Stimulated activated CD8-positive, alpha-beta memory T cell treated with anti-CD3 and anti-CD28 coated beads, Interleukin-4, amount 100 ng/mL, for 1 hour (primary cell): ENCODE measurements at places on chromosomes 2 and 18.

GRCh38 chr2:240922982-240923537, 16.9 kb downstream of the CROCC2 start:
- no peak for DNase-seq

GRCh38 chr2:37614061-37614738, 57.2 kb downstream of the CDC42EP3 start:
- DNase-seq = no peak

DNA sequence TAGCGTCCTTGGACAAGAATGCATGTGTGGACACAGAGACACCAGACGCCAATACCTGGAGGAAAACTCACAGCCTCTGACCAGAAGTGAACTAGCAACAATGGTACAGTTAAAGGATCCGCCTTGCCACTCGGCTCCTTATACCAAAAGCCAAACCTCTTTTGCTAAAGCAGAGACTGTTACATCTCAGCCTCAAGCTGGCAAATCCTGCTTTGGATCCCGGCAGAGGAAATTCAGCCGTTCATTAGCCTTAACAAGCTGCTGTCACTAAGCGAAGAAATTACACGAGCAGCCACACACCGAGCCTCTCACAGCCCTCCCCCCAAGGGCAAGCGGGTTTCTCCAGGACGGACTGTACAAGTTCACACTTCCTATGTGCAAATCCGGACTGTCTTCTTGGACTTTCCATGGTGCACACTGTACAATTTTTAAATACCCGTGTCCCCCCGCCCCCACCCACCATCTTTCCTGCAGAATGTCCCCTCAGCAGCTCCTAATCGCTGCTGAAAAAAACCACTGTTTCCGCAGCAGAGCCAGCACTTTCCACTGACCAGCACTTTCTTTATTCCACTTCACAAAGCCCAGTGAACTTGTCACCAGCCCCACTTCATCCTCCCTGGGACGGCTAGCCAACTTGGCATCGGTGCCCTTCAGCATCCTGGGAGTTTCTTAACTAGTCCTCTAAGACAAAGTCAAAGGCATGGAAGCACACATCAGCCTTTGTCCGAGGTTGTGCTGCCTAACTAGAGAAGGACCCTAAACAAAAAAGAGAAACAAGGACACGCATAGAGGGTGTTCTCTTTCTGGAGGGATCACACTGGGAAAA, 1.5 kb downstream of the KLF7 start:
- DNase-seq = no peak

GRCh38 chr18:26656944-26657536, 108.7 kb upstream of the KCTD1 start:
- no peak for DNase-seq

GRCh38 chr2:155456222-155456621, 757.7 kb downstream of the KCNJ3 start:
- no peak for DNase-seq

GRCh38 chr18:48544661-48545415, 6.0 kb downstream of the CTIF start:
- DNase-seq = no peak

DNA sequence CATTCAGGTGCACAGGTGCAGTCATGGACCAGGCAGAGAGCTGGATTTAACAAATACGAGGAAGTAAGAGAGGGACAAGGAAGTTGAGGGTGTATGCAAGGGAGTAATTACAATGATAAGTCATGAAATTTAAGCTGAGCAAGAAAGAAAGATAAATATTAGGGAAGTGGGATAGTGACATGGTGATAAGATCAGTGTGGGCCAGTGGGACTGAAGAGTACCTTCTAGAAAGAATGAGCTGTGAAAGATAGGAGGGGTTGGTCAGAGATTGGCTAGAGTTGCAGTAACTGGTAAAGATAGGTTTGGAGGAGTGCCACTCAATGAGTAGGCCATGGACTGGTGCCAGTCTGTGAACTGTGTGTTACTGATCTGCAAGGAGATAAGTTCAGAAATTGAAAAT, 200.8 kb upstream of the SIX3 start:
- DNase-seq = no peak

- DNase-seq = no peak
Observed at GRCh38 chr2:154455866-154456265, 242.6 kb upstream of the KCNJ3 start.

DNA sequence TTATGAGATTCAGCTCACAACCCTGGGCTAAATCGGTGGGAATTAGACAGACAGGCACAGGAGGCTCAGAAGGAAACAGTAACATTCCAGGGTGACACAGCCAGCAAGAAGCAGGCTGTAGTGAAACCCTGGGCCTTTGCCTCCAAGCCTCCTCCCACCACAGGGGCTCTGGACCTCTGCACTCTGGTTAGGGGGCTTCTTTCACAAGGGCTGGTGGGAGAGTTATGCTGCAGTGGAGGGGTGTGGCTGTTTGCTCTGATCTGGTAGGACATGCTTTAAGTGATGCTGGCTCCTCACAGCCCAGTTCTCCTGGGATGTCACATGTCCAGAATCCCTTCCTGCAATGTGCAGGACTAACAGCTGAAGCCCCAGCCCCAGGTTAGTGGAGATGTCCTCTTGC, 109.9 kb downstream of the TGFA start:
- DNase-seq = no peak

GRCh38 chr2:73289304-73289703, 4.0 kb downstream of the EGR4 start:
- DNase-seq = no peak

DNA sequence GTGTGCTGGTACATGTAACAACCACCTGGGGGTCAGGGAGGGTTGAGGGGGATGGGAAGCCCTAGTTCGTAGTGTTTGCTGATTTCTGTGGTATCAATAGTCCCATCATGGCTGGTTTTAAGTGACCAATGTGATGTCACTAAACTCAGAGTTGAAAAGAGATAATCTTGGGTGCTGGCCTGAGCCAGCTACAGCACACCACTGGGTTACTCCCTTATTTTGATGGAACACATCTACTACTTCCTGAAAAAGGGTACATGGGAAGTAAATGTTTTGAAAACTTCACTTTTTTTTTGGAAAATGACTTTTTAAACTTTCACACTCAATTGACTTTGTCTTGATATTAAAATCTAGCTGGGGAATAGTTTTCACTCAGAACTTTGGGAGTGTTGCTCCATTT, 87.0 kb upstream of the CXCR4 start:
- DNase-seq = no peak

DNA sequence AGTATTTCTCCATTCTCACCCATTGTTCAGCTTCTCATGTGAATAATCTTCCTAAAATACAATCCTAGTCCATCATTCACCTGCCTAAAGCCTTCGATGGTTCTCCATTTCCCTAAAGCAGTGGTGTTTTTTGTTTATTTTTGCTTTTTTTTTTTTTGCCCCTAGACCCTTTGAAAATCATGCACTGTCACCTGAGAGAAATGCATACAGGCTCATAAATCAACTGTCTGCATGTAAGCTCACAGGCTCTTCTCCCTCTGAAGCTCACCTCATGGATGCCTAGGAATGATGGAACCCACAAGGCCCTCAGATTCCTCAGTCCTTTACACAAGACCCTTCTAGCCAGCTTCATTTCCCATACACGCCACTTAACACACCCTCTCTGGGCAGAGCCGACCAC, 31.5 kb downstream of the B4GALT6 start:
- no peak for DNase-seq

GRCh38 chr2:19864381-19864780, 37.4 kb downstream of the TTC32 start:
- DNase-seq = no peak

DNA sequence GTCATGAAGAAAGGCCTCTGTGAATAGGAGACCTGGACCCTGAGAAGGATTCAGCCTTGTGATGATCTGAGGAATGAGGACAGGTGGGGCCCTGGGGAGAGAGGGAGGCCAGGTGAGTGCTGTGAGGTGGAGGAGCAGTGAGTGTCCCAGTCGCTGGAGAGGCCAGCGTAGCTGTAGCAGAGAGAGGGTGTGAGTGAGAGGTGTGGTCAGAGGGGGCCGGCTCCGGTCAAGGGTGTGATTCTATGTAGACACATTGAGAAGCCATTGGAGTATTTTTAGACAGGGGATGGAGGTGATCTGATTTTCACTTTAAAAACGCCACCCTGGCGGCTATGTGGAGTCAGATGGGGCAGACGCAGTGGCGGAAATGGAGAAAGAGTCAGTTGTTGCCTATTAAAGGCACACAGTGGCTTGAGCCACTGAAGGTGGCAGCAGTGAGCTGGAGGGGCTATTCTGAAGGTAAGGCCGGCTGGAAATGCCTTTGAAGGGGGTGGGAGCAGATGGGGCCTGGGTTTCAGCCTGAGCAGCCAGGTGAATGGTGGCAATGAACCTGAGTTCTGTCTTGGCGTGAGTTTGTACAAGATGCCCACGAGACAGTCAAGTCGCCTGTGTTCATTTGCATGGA, 55.6 kb downstream of the GREB1 start:
- no peak for DNase-seq

- no peak for DNase-seq
Observed at GRCh38 chr2:86350751-86351150, 13.3 kb upstream of the REEP1 start.

DNA sequence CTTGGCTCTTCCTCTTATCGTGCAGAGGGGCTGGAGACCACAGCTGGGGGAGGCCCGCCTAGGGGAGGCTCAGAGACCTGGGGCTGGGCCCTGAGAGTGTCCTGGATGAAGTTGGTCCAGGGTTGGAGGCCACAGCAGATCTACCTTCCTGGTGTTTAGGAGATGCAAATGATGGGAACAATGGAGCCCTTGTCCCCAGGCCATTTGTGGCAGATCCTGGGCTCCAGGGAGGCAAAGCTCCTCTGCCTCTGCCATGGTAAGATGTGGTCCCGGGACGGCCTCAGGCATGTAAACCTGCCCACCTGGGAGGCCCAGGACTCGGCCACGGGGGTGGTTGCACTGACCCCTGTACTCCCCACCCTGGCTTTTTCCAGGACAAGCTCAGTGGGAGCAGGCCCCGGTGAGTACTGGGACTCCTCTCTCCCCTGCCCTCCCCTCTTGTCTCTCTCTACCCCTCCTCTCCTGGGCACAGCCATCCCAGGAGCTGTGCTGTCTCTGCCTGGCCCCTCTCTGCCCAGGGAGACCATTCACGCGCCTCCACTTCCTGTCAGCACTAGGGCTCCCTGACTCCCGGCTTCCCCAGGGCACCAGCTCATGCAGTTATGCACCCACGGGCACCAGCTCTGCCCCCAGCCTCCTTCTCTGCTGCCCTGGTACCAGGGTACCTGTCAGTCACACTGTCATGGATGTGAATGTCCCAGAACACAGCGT, 10.9 kb downstream of the SH2D6 start:
- DNase-seq = no peak

- DNase-seq = no peak
Observed at GRCh38 chr2:54866868-54867267, 143.4 kb downstream of the EML6 start.

DNA sequence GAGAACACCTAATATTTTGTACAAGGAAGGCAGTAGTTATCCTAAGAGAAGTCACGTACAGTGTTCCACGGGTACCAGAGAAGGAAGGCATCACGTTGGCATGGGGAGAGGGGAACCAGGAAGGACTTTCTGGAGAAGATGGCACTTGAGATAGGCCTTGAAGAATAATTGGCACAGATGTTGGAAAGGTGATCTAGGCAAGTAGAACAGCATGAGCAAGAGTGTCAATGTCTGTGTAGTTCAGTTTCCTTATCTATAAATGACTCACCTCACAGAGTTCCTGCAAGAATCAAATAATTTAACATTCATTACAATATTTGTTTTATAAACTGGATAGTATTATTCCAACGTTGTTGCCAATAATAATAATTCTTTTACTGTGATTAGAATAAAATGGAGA, 48.3 kb upstream of the BZW1 start:
- DNase-seq = no peak

GRCh38 chr18:35432565-35433001, 55.4 kb upstream of the ZNF396 start:
- no peak for DNase-seq

DNA sequence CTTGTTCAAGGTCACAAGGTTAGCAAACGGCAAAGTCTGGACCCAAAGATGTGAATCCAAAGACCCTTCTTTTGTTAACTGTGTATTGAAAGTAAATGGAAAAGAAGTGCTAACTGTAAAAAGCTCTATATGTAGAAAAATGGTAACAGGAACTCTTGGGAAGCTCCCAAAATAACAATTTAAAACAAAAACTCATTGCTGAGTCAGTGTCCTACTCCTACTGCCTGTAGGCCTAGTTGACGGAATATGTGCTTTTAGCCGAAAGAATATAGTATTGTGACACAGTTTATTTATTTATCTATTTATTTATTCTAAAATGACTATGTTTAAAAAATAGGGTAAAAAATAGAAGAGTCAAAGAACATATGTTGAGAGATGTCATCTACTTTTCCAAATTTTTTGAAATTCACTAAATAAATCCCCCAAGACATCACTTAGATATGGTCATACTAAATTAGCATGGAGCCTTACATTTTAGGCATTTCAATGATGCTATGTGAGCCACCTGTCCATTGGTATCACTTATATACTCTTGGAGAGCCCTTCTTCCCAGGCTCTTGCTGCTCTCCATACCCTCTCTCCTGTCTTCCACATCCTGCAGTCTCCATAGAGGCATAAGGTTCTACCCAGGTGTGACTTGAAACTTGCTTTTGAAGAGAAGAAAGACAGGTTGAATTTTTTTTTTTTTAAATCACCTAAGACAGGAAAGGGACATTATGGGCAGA, 13.7 kb downstream of the COL5A2 start:
- no peak for DNase-seq

- DNase-seq = no peak
Observed at GRCh38 chr18:10789180-10789579, 263.4 kb downstream of the NAPG start.

- DNase-seq = no peak
Observed at GRCh38 chr2:221198309-221198708, 373.8 kb downstream of the EPHA4 start.

GRCh38 chr2:191202881-191203397, 42.3 kb upstream of the MYO1B start:
- no peak for DNase-seq

GRCh38 chr2:152098496-152099366, at the start of gene CACNB4:
Gene CACNB4 (minus strand): TSS chr2:152099044.
- no peak for DNase-seq

DNA sequence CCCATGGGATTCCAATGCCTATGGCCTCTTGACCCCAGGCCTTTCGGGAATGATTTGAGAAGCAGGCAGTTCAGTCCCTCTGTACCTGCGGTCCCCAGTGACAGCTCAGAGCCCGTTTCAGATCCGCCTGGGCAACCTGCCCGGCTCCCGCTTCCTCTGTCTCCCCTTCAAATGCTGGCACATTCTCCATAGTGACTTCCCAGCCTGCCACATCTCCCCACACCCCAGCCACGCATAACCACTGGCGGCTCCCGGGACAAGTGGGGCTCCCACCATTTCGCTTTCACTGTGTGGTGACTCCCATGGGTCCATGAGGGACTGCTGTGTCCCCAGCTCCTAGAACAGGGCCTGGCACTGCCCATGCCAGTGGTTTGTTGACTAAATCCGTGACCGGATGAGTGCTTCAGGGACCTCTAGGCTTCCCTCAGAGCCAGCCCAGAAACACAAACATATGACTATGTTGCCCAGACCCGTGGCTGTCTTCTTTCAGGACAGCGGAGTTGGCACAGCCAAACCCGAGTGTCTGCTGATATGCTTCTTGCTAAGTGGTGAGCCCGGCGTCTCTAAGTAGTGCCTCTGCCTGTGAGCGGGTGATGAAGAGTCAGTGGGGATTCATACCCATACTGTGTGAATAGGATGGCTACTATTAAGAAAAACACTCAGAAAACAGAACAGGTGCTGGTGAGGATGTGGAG, 91.2 kb downstream of the GLI2 start:
- DNase-seq = no peak

GRCh38 chr2:74005786-74006185, 21.1 kb downstream of the TET3 start:
- no peak for DNase-seq
